SK-MEL-5 (cell line): ENCODE measurements at places on chromosomes 6 and 20. TPM values are rescaled to one million over a fixed set of nuclear protein-coding genes. Genes with fewer than 3 reads are reported as not detected.

Gene OR2B6
- total RNA-seq: not detected in 2 replicates

Gene IDH3B
- total RNA-seq: 224 and 240 TPM in 2 replicates

Gene OR2W1
- total RNA-seq: not detected in 2 replicates

Gene OGFR
- 58.3 and 65.2 TPM in 2 replicates for total RNA-seq

Gene NOX3
- total RNA-seq: not detected in 2 replicates

Gene ECI2
- total RNA-seq: 103 and 117 TPM in 2 replicates

Gene EYA4
- 52.9 and 55.3 TPM in 2 replicates for total RNA-seq

Gene ANGPT4
- not detected in 2 replicates for total RNA-seq

Gene HLA-DPA1
- 7.1 and 8.7 TPM in 2 replicates for total RNA-seq

Gene FOXF2
- 3.8 and 6.0 TPM in 2 replicates for total RNA-seq

Gene IBTK
- 35.8 and 38.9 TPM in 2 replicates for total RNA-seq

Gene C6orf132
- not detected in 2 replicates for total RNA-seq

Gene SMPDL3A
- 59.4 and 60.4 TPM in 2 replicates for total RNA-seq

Gene RAB23
- total RNA-seq: 12.8 and 12.9 TPM in 2 replicates

Gene MEI4
- 0.08 TPM in 1 of 2 replicates, not detected in the other for total RNA-seq

Gene SIRPD
- total RNA-seq: not detected in 2 replicates

Gene RIPOR3
- not detected in 2 replicates for total RNA-seq

Gene PRIM2
- 28.6 and 29.9 TPM in 2 replicates for total RNA-seq

GRCh38 chr20:38878866-38879265 is 47.4 kb upstream of the FAM83D start:
- peak; percentile 35 for DNase-seq

DNA sequence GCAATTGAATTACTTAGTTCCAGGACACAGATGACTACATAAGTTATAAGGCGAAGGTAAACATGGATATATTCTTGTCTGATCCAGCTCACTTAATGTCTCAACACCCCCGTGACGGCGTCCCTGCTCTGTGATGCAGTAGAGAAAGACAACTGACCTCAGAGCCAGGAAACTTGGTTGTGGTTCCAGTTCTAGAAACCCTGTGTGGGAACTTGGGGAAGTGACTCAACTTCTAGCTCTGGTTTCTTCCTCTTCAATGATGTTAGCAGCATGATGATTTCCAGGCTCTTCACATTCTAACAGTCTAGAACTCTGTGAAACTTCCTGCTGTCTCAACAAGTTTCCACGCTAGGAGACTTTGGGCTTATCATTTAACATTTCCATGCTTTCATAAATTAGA is 18.4 kb downstream of the LAMA4 start:
- DNase-seq: no peak

- peak; percentile 59 for DNase-seq
Observed at GRCh38 chr20:58852543-58853271, at the start of gene GNAS. TSS of gene GNAS (plus strand) at chr20:58852716.

GRCh38 chr20:50508171-50508755 is 1.9 kb upstream of the PTPN1 start:
- DNase-seq: peak; percentile 45

GRCh38 chr6:137866200-137866913 is 702 bp upstream of the TNFAIP3 start:
- DNase-seq: peak; percentile 70

- no peak for DNase-seq
Observed at GRCh38 chr20:63029358-63030121, 22.8 kb upstream of the BHLHE23 start.

DNA sequence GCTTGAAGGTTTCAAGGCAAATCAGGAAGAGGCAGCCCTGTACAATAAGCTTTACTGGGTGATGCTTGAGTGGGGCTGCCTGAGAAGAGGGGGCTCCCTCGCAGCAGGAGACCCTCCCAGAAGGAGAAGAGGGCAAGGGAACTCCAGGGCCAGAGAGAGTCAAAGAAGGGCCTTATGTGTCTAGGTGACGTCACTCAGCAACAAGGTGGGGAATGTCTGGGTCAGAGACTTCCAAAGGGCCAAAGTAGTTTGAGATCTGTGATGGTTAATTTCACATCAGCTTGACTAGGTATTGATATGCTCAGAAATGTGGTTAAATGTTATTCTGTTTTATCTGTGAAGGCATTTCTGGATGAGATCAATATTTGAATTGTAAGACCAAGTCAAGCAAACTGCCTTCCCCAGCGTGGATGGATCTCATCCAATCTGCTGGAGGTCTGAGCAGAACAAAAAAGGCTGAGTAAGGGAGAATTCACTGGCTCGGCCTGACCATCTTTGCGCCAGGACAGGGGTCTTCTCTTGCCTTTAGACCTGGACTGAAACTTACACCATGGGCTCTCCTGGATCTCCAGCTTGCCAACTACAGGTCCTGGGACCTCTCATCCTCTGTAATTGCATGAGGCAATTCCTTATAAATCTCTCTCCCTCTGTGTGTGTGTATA is 35.9 kb downstream of the MAS1 start:
- no peak for DNase-seq

GRCh38 chr20:50551288-50551687 is 41.1 kb downstream of the PTPN1 start:
- no peak for DNase-seq

GRCh38 chr6:113271437-113271836 is 585.7 kb upstream of the MARCKS start:
- no peak for DNase-seq

- peak; percentile 20 for DNase-seq
Observed at GRCh38 chr6:128519132-128519930, 1.1 kb downstream of the PTPRK start.

DNA sequence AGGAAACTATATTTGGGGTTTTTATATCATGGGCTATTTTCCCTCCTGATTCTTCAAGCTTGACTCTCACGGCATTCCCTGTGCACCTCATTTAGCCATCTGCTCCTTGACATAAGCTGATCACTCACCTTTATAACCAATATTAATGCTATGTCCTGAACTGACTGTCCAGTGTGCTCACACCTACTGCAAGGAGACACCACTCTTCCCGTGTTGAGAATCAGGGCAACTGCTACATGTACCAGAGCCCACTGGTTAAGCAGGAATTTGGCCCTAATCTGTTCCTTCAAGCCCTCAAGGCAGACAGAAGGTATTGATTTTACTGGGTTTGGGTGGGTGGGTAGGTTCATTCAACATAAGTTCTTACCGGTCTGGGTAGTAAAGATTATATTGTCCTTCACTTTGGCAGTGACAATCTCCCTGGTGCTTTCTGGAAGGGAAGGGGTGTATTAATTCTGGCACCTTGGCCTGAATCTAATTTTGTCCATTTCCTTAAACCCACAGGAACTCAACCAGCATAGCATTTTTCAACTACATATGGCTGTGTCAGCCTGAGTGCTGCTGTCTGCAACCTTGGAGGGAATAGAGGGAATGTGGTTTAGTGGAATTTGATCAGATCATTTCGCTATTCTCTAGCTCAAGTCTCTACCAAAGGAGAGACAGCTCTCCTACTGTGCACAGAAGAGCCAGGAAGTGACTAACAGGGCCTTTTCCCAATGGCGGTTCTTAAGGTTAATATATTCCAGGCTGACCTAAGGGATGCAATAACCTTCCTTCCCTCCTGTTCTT is 293.2 kb downstream of the BTBD9 start:
- DNase-seq: no peak

DNA sequence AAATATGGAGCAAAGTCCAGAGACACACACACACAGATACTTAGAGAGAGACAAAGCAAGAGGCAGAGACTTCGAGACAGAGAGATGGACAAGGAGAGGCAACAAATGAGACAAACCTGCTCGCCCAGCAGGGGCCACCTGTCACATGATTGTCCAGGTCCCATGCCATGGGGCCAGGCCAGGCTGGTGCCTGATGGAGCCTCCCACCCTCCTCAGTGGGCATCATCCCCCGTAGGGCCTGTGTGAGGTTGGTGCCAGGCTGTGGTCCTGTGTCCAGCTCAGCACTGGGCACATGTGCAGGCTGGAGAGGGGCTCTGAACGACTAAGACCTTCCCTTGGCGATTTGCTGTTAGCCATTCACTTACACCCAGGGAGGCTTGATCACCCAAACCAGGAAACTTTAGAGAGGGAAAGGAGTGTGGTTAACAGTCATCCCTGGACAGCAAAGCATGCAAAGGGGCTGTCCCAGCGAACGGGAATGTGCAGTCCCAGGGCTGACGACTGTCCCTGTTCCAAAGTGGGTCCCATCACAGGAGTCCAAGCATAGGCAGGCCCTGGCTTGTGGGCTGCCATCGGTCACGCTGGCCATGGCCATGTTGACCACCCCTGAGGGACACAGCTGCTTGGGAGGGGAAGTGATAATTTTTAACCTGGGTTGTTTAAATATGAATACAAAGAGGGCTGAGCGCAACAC is 38.4 kb upstream of the PHACTR3 start:
- no peak for DNase-seq

GRCh38 chr20:1293641-1294379 is 27.7 kb downstream of the SNPH start:
- no peak for DNase-seq

GRCh38 chr20:41221614-41222218 is 84.4 kb downstream of the PLCG1 start:
- no peak for DNase-seq

- DNase-seq: no peak
Observed at GRCh38 chr20:62792182-62792939, 3.9 kb upstream of the MRGBP start.

GRCh38 chr6:92767101-92767500 is 652.3 kb downstream of the EPHA7 start:
- DNase-seq: no peak

DNA sequence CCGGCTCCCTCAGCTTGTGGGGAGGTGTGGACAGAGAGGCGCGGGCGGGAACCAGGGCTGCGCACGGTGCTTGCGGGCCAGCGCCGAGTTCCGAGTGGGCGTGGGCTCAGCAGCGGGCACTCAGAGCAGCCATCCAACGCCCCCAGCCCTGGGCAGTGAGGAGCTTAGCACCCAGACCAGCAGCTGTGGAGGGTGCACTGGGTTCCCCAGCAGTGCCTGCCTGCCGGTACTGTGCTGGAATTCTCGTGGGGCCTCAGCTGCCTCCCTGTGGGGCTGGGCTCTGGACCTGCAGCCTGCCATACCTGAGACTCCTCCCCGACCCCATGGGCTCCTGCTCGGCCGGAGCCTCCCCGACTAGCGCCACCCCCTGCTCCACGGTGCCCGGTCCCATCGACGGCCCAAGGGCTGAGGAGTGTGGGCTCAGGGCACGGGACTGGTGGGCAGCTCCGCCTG is 92.7 kb downstream of the MANEA start:
- no peak for DNase-seq

- no peak for DNase-seq
Observed at GRCh38 chr20:37919389-37920040, 16.6 kb downstream of the VSTM2L start.

- no peak for DNase-seq
Observed at GRCh38 chr20:31497838-31498540, 16.3 kb upstream of the HM13 start.

- DNase-seq: no peak
Observed at GRCh38 chr6:24513602-24514001, 18.8 kb downstream of the ALDH5A1 start.

GRCh38 chr6:98925831-98926230 is 21.9 kb downstream of the FBXL4 start:
- DNase-seq: no peak
